ENCODE measurements at places on chromosomes 4 and X. TPM values are rescaled to one million over a fixed set of nuclear protein-coding genes. Genes with fewer than 3 reads are reported as not detected.

GRCh38 chrX:38803243-38803587 lies 2.0 kb downstream of the MID1IP1 start:
- DNase-seq: no peak

GRCh38 chr4:14607578-14607977 lies 394.7 kb upstream of the CPEB2 start:
- peak; percentile 0 for DNase-seq

- DNase-seq: no peak
Measured at GRCh38 chr4:68396756-68397155, 46.9 kb upstream of the YTHDC1 start.

DNA sequence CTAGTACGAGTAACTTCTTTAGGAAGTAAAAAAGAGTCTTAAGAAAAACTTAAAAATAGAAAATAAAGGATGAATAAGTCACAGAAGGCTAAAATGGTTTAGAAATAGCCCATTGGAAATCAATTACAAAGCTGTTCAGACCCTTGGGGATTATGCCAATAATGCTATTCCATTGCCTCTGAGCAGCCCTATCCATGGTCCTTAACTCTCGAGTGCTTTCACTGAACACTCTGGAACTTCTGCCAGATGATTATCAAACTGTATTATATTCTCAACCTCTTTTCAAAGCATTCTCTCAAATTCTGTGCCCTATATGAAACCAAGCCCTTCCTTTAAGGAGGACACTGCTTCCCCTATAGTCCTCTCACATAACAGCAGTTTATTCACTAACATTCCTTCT lies 17.0 kb downstream of the SLC9B1 start:
- no peak for DNase-seq

- DNase-seq: no peak
Measured at GRCh38 chrX:139121616-139122286, 408.8 kb upstream of the F9 start.

GRCh38 chr4:25367004-25367621 lies 9.9 kb upstream of the ANAPC4 start:
- DNase-seq: peak; percentile 70

GRCh38 chr4:23269566-23269965 lies 576.8 kb downstream of the GBA3 start:
- DNase-seq: no peak

The GRIA2 gene
- 8.9 TPM for total RNA-seq

The PDZD4 gene
- total RNA-seq: 4.1 TPM

GRCh38 chr4:4658052-4658451 lies 116.2 kb upstream of the STX18 start:
- no peak for DNase-seq

DNA sequence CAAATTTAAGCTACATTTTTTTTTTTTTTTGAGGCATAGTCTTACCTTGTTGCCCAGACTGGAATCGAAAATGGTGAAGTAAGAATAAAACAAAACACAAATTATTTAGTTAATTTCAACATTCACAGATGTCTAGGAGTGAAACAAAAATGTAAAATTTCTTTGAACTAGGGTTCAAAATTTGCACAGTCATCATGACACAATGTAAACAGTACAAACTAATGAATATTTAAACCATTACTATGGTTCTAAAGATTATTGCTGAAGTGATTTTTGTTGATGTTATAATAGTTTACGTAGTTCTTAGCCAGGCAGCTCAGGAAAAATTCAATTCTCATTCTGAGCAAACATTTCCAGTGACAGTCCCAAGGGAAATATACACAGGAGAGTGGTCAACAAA lies 633.1 kb downstream of the GRXCR1 start:
- no peak for DNase-seq

The SPACA5B gene
- not detected for total RNA-seq

DNA sequence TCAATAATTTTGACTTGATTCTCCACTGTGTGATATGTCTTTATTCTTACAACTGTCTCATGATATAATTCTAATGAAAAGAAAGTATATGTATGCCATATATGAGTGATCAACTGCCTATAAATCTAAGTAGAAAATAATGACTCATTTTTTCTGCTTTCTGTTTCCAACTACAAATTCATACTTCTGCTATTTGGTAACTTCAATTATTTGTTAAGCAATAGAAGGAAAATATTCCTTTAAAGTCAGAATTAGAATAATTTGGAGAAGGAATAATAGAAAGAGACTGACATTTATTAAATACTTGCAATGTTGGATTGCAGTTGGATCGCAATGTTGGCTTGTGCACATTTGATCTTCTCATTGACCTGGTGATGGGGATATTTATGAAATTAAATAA lies 204.2 kb upstream of the PACRGL start:
- no peak for DNase-seq

GRCh38 chr4:165331823-165332222 lies 4.4 kb downstream of the MSMO1 start:
- DNase-seq: no peak

- peak; percentile 86 for DNase-seq
Measured at GRCh38 chr4:184355111-184355604, 119.2 kb downstream of the IRF2 start.

- DNase-seq: peak; percentile 82
Measured at GRCh38 chr4:26267087-26267486, 53.7 kb upstream of the RBPJ start.

The CT45A3 gene
- total RNA-seq: not detected

The FAT4 gene
- 81.5 TPM for total RNA-seq

Data from tongue (tissue), 3 donors.